Central memory CD4-positive, alpha-beta T cell (primary cell): ENCODE measurements at places on chromosomes 5 and 9.

DNA sequence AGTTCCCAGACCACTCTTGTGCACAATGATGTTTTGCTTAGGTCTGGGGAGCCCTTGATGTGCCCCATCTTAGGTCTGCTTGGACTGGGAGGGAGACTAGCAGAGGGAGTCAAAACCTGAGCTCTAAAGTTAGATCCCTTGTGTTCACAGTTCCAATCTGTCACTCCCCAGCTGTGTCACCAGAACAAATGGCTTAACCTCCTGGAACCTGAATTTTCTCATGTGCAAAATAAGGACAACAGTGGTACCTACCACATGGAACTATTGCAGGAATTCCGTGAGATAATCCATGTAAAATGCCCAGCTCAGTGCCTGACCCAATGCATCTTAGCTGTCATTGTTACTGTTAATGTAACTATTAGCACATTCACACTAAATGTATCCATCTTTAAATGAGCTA lies 45.5 kb downstream of the GALNT10 start:
- no peak for DNase-seq

DNA sequence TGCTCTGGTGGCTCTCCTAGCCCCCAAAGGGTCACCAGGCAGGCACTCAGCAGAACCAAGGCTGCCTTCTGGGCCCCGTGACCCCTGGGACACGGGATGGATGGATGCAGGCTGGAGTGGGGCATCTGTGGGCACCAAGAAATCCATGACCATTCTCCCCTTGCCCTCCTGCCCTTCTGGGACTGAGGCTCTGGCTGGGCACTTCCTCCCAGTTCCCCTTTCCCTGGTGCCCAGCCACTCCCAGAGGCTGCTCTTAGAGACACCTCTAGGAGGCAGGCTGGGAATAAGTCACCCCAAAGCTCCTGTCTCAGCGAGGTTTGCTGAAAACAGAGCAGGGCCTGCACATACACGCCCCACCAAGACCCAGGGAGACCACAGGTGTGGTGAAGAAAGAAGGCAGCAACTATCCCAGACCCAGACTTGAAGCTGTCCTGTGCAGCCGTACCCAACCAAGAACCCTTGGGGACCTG lies 943 bp downstream of the STING1 start:
- DNase-seq = no peak

GRCh38 chr5:2899311-2899710 lies 147.8 kb upstream of the IRX2 start:
- DNase-seq = no peak

DNA sequence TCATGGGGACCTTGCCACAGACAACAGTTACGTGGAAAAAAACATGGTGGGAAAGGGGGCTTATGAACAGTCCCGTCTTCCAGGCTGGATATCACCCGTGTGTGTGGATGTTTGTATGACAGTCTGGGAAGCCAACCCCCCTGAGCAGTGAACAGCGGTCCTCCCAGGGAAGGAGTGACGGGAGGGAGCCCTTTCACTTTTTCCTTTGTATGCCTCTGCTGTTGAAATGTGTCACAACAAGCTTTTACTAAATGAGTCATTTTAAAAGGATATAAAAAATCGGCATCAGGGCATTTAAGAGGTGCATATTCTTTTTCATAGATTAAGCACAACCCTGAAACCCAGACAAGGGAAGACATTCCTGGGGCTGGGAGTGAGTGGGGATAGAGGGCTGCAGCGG lies 5.1 kb downstream of the MYMK start:
- DNase-seq = no peak

- no peak for DNase-seq
Observed at GRCh38 chr5:34496701-34497469, 159.2 kb upstream of the RAI14 start.

GRCh38 chr9:123933440-123934212 lies 3.7 kb upstream of the DENND1A start:
- no peak for DNase-seq

DNA sequence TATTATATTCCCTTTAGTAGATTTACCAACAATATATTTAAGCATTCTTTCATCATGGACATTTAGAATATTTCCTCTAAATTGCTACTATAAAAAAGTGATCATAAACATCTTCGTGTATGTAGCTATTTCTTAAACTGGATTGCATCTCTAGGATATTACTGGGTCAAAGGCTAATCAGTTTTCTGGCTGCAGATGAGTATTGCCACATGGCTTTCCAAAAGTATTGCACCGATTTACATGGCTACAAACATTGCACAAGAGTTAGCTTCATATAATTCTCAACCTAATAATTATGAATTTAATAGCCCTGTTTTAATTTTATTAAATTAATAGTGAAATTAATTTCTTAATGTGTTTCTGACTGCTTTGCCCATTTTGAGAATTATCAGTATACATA lies 183.4 kb downstream of the DMRT2 start:
- DNase-seq = no peak

DNA sequence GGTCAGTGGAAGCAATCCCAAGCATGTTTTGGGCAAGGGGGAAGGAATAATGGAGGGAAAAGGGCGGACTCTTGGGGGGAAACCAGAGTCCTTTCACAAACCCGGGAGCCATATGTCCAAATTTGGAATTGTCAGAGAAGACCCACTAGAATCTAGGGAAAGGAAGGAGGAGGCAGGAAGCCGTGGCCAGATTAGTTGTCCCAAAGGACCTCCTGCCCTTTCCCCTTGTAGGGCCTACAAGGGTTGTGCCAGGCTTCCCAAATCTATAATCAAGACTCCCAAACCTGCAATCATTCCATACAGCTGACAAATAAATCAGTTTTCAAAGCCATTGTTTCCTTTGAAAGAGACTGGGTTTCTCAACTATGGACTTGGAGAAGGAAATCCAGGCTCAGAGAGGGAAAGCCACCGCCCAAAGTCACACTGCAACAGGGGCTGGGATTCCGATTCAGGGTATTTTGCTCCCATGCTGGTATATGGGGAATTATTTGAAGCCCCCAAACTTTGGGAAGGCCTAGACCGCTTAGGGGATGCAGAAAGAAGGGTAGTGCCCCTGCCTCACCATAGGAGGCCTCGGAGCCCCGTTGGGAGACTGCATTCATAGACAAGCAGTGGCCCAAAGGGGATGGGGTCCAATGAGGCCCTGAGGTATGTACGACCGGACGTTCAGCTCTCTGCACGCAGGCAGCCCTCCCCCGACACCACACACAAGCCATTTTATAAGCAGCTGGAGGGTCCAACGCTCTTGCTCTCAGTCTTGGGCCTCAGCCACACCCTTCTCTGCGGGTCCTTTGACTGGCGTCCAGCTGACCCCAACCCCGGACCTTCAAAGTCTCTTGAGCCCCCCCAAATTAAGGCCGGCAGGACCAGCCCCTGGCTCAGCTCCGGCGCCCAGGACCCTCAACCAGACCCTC lies 815 bp downstream of the ANXA6 start:
- DNase-seq = peak; percentile 16

GRCh38 chr9:135241381-135242048 lies 154.0 kb downstream of the OLFM1 start:
- DNase-seq = no peak

DNA sequence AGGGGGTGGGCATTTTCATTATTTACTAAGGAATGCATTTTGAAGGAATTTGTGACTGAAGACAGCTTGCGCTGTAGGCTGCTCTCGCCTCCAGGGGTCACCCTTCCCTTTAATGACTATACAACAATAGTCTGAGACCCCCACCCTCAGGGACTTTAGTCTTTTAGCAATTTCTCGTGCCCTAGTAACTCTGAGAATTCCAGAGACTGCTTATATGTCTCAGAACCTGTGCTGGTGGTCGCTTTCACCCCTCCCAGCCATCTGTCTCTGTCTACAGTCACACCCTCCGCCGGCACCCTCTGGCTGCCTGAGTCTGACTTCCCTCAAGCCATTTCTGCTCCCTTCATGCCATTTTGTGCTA lies 671.4 kb downstream of the NR2F1-AS1 start:
- DNase-seq = no peak

DNA sequence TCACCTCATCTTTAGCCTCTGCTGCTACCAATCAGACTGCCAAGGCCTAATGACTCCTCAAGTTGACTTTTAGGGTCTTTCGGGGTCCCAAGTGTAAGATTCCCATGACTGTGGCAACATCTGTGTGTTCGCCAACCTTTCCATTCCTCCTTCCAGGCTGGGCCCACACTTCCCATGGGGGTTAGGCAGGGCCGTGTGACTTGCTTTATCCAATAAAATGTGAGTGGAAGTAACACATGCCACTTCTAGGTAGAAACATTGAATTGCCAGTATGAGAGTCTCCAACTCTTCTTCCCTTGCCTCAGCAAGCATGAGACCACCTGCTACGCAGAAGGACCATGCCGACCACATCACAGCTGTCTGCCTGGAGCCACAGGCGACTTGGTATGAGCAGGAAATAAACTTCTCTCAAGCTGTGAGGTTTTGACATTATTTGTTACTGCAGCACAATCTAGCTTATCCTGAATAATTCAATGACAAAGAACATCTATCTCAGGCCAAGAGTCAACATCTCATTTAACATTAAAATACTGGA lies 190.4 kb upstream of the IER5L start:
- DNase-seq = no peak

DNA sequence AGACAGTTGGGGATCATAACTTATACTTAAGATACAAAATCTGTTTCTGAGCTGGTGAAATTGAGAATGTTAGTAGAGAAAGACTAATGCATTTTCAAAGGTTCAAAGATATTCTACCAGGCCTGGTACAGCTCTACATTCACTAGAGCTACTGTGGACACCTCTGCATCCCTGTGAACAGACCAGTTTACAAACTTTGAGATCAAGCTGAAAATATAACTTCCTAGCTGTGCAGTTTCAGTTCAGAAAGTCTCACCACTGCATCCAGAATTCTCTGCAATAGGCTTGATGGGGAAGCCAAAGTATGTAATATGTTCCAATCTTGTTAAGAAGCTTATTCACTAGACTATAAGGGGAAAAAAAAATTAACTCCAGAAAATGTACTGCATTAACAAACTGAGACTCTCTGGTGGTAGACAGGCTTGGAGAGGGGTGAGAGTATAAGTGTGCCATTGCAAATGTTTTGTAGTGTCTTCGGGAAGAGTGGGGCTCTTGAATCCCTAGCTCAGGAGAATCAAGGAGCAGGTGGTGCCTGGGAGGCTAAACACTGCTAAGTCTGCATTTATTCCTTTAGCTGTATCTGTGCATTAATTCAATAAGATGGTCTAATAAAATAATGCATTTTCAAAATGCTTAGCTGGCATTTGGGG lies 671.9 kb downstream of the NR2F1-AS1 start:
- DNase-seq = no peak

- DNase-seq = no peak
Observed at GRCh38 chr5:176994460-176995121, 12.0 kb downstream of the UIMC1 start.

GRCh38 chr5:9498541-9499497 lies 47.1 kb downstream of the SEMA5A start:
- DNase-seq = no peak

DNA sequence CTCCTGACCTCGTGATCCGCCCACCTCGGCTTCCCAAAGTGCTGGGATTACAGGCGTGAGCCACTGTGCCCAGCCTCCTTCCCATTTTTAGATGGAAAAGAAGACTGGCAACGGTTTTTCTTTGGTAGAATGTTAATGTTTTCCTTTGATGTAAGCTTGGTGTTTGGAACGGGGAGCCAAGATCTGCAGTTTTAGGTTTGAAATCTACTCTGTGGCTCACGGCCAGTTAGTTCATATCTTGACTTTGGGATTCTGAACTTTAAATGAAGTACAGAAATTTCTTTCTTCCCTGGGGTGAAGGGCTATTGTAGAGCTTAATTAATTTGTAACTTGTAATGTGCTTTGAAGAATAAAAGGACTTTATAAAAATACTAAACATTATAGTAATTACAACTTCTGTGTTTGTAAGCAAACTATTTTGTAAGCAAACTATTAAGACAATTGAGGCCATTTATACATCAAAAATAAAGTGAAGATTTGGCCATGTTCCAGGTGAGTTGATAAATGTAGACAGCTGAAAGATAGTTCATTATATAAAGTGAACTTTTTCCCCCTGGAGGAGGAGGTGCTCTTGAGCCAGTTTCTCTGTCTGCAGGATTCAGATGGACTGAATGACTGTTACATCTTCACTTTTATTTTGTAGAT lies 117.1 kb upstream of the TUT7 start:
- no peak for DNase-seq

DNA sequence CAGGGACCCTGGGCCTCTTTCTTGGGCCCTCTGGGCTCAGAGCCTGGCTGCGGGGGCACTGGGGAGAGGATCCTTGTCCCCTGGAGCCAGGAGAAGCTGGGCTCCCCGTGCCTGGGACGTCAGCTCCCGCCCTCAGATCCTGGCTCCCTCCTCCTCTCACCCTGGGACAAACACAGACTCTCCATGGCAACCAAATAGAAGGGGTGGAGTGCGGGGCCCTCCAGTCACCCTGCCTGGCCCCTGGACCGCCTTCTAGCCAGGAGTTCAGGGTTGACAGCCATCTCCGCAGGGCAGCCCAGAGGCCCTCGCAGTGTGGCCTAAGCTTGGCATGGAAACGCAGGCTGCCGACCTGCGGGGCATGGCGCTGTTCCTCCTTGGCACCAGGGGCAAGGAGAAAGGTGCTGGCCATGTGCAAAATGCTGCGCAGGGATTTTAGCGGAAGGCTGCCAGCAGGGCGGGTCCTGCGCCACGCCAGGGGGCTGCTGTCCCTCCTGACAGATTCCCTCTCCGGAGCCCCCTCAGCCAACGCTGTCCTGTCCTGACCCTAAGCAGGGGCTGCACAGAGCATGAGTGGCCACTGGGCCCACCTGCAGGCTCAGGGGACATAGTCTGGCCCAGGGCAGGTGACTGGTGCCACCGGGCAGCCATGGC lies 1.0 kb downstream of the ZDHHC11 start:
- no peak for DNase-seq

DNA sequence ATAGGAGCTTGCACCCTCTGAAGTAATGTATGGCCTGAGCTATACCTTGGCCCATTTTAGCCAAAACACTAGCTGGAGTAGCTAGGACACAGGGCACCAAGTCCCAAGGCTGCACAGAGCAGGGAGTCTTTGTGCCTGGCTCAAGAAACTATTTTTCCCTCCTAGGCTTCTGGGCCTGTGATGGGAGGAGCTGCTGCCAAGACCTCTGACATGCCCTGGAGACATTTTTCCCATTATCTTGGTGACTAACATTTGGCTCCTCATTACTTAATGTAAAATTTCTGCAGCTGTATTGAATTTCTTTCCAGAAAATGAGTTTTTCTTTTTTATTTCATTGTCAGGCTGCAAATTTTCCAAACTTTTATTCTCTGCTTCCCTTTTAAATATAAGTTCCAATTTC lies 1099.2 kb downstream of the CDH18 start:
- no peak for DNase-seq

- DNase-seq = peak; percentile 18
Observed at GRCh38 chr9:69919461-69920061, 98.9 kb downstream of the CFAP95 start.

DNA sequence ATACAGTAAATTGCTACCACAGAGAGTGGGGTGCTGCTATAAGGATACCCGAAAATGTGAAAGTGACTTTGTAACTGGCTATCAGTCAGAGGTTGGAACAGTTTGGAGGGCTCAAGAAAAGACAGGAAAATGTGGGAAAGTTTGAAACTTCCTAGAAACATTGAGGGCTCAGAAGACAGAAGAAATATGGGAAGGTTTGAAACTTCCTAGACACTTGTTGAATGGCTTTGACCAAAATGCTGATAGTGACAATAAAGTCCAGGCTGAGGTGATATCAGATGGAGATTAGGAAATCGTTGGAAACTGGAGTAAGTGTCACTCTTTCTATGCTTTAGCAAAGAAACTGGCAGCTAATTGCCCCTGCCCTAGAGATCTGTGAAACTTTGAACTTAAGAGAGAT lies 1158.6 kb upstream of the CDH6 start:
- no peak for DNase-seq

- DNase-seq = no peak
Observed at GRCh38 chr5:134437340-134437846, 25.7 kb upstream of the CDKN2AIPNL start.
